Vagina (tissue), 2 donors: ENCODE measurements at places on chromosomes 16 and 17. TPM values are rescaled to one million over a fixed set of nuclear protein-coding genes. Genes with fewer than 3 reads are reported as not detected.

DNA sequence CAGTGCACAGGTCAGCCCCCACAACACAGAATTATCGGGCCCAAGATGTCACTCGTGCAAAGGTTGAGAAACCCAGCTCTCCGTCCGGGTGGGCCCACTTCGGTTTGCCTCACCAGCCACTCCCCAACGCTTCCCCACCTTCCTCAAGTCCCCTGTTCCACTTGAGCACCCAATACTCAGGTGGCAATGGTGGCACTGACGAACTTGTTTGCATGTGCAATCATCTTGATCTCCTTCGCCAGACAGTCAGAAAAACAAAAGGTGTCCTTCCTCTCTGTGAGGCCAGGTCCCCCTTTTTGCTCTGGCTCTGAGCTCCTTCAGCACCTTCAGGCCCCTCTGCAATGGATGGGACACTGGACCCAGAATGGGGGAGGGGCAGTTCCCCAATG, 3.7 kb downstream of the GGA2 start:
- no peak for DNase-seq

Gene HID1
- 13.0 TPM for total RNA-seq

Gene FMNL1
- total RNA-seq = 22.1 TPM

Gene HOXB4
- 1.5 TPM for total RNA-seq
